ENCODE measurements at places on chromosomes 6 and 20.

DNA sequence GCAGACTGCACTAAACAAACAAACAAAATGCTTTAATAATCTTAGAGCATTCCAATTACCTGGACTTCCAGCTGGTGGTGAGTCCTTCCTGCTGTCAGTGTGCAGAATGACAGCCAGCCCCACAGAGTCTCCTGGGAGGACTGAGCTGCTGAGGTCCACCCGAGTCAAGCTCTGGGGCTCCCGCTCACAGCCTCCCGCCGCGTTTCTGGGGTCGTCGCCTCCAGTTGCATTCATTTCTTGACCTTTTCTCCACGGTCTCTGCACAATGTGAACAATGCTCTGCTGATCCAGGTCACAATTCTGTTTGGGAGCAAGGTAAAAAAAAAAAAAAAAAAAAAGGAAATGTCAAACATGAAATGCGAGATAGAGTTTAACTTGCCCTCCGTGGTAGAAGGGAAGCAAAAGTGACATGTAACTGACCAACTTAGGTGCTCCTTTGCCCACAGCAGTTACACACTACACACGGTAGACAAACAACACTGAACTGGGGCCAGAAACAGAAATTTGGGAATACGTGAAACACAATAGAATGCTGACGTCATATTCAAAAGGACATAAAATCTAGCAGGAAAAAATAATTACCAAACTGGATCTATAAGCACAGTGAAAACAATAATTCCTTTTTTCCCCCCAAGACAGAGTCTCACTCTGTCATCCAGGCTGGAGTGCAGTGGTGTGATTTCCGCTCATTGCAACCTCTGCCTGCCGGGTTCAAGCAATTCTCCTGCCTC, 464.9 kb downstream of the PRKN start:
- DNase-seq, result no peak

DNA sequence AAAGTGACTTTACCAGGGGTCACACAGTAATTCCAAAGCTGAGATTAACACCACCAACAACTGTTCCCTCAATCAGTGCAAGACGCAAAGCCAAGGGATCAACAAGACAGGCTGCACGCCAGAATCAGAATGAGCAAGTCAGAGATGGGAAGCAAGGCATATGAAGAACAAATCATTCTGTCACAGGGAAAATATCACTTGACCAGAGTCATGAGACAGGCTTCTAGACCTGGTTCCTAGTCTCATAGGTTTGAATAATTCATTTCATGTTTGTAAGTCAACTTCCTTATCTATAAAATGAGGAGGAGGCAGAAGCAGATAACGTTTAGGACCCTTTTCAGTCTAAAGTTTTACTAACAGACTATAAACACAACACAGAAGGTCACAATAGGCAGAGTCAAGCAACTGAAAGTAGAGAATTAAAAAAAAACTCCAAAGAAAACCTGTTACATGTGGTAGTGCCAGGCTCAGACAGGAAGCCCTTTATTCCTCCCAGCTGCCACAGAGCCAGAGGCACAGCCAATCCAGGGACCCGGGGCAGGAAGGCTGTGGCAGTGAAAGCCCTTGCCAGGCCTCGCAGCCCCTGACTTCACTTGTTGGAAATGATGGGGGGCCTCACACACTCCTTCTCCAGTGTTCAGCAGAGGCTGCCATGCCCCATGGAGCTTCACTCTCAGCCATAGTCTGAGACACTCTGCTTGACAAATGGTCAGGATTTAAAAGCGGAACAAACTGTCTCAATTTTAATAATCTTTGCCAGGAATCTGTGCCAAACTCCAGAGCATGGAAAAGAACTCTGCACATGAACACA, 29.2 kb upstream of the DST start:
- DNase-seq, result no peak

GRCh38 chr6:139323511-139324300, 31.9 kb upstream of the TXLNB start:
- DNase-seq, result peak; percentile 44

DNA sequence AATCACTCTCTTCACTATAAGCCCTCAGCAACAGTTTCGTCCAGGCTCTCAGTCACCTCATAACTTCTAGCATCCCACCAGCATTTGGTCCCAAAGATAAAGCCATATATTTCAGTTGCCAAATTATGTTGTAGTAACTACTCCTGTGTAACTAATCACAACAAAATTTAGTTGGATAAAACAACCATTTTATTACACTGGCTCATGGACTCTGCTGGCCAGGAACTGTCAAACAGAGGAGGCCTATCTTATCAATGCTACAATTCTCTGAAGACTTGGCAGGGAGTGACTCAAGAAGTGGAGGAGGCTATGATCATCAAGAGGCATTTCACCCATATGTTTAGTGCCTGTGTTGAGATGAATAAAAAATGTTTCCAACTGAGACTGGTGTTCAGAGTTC, 1082.3 kb upstream of the GJE1 start:
- no peak for DNase-seq

DNA sequence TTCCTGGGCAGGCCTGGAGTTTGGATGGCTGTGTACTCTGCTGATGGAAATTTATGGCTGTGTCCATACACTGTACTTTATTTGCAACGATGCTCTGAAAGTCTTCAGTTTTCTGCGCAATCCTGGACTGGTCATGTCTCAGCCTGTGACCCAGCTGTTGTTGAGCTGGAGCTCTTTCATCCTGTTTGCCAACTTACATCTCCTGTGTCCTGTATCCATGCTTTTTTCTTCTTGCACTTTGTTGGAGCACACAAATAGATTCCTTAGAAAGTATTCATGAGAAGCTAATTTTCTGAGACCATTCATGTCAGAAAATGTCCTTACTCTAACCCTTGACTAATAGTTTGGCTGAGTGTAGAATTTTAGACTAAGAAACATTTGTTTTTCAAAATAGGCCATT, 251.2 kb downstream of the BCKDHB start:
- no peak for DNase-seq

DNA sequence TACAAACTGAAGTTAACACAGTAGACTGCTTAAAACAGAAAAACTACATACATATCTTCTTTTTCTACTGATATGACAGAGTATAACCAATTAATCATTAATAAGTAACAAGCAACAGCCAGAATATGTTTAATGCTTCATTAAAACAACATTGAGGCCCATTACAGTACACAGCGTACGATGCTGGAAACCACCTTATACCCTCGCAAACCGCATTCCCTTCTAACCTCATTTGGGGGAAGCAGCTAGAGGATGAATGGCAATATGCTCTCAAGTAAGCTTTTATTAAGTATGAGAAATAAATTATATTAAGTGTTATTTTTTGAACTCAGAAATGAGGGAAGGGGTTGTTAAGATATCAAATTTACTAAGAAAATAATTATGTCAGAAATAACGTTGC, 142.4 kb downstream of the GMDS start:
- DNase-seq, result no peak

DNA sequence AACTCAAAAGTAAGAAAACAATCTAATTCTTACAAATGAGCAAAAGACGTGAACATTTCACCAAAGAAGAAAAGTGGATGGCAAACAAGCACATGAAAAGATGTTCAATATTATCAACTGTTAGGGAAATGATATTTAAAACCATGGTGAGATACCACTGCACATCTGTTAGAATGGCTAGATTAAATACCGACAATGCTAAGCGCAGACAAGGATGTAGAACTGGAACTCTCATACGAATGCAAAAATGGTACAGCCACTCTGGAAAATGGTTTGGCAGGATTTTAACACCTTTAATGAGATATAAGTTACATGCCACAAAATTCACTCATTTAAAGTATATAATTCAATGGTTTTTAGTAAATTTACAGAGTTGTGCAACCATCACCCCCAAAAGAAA, 44.6 kb upstream of the NFATC2 start:
- no peak for DNase-seq

Measured in CD4-positive, CD25-positive, alpha-beta regulatory T cell (primary cell).